Right lung (tissue), 10 donors: ENCODE measurements at places on chromosomes 6 and 20. TPM values are rescaled to one million over a fixed set of nuclear protein-coding genes. Genes with fewer than 3 reads are reported as not detected.

Gene SLC17A1
- polyA plus RNA-seq: 0.14 TPM

DNA sequence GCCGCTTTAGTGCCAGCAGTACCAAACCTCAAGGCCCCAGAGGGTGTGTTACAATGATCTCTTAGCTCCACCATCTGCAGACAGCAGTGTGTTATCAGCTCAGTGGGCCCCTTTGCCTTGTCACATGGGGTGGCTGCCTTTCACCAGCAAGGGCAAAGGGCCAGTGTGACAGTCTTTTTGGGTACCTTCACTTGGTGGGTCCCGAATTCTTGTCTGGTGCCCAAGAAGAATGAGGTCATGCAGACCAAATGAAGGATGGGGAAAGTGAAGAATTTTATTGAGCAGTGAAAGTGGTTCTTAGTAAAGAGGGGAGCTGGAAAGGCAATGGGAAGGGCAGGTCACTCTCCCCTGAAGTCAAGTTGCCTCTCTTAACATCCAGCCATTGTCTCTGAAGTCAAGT, 2.9 kb upstream of the SMIM28 start:
- DNase-seq: no peak

DNA sequence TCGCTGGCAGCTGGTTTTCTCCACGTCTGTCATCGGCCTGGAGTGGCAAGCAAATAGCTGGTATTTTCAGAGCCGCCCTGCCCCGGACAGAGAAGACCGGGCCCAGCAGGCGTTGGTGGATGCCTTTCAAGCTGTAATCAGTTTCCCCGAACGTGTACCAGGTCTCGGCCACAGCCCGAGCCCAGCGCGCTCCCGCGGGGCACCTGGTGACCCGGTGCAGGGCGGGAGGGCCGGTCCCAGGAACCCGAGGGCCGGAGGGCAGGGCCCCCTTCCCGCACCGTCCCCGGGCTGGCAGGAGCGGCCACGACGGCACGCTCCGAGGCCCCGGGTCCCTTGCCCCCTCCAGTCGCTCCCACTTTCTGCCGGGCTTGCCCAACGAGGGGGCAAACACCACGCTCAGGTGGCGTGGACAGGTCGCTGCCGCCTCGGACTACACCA, 348 bp upstream of the PYGB start:
- DNase-seq: peak; percentile 38

- no peak for DNase-seq
These were observed 99.5 kb downstream of the CDKAL1 start for GRCh38 chr6:20633566-20634340.

DNA sequence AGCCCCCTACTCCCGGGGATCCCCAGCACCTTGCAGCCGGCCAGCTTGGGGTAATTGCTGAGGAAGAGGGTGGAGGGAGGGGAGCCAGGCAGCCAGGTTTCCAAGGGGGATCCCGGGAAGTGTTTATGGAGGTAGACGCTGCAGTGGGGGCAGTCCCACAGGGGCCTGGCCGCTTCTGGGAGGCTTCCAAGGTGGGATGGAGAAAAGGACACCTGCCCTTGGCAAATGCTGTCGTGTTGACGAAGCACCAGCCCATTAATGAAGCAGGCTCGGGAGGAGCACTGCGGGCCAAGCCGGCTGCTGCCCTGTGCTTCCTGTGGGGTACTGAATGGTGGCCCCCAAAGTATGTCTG, 82.4 kb downstream of the TMEM242 start:
- no peak for DNase-seq

- no peak for DNase-seq
These were observed 148.0 kb upstream of the PLN start for GRCh38 chr6:118400098-118400497.

DNA sequence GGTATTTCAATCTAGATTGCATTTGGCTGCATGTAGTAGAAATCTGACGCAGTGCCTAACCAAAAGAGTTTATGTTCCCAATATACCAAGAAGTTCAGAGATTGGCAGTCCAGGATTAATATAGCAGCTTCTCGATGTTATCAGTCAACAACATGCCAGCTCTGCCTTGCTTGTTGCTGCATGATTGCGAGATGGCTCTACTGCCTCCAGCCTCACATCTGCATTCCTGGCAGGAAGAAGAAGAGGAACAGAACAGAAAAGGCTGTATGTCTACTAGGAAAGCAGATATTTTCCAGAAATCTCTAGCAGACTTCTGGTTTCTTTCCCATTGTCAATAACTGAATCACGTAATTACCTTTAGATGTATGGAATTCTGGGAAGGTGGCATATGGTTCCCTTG, 60.8 kb downstream of the SLC35D3 start:
- no peak for DNase-seq

DNA sequence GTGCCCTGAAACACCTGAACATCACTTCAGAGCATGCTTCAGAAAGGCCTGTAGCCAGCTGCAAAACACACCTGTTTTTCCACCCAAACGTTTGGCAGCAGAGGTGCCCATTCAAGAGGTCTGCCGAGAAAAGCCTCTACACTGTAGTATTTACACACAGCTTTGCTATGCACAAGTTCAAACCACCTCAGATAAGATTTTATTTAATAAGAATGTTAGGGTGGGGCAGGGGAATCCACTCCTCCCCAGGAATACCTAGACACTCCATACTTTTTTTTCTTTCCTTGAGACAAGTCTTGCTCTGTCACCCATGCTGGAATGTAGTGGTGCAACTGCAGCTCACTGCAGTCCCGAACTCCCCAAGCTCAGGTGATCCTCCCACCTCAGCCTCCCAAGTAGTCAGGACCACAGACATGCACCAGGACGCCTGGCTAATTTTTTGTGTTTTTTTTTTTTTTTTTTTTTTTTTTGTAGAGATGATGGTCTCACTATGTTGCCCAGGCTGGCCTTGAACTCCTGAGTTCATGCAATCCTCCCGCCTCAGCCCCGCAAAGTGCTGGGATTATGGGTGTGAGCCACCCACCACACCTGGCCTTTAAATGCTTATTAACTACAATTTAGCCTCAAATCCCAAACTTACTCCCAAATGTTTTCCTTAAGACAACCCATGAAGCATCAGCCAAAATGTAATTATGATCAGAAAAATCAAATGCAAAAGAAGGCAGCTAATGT, 9.7 kb downstream of the MRPL14 start:
- no peak for DNase-seq

DNA sequence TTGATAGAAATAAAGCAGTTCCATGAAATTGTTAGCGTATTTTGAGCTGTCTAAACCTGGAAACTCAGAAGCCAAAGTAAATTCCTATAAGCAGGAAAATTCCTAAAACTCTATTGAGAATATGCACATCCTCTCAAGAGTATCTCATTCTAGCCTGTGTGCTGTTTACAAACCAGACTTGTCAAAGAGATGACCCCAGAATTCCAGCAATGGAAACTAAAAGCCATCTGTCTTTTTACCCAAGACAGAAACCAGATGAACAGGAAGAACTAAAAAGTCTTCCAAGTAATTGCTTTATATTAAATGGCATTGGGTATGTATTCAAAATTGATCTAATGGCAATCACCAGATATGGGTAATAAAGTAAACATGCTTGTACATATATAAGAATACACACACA, 92.6 kb downstream of the COL19A1 start:
- DNase-seq: no peak

Gene NKX2-2
- 0.22 TPM for polyA plus RNA-seq

DNA sequence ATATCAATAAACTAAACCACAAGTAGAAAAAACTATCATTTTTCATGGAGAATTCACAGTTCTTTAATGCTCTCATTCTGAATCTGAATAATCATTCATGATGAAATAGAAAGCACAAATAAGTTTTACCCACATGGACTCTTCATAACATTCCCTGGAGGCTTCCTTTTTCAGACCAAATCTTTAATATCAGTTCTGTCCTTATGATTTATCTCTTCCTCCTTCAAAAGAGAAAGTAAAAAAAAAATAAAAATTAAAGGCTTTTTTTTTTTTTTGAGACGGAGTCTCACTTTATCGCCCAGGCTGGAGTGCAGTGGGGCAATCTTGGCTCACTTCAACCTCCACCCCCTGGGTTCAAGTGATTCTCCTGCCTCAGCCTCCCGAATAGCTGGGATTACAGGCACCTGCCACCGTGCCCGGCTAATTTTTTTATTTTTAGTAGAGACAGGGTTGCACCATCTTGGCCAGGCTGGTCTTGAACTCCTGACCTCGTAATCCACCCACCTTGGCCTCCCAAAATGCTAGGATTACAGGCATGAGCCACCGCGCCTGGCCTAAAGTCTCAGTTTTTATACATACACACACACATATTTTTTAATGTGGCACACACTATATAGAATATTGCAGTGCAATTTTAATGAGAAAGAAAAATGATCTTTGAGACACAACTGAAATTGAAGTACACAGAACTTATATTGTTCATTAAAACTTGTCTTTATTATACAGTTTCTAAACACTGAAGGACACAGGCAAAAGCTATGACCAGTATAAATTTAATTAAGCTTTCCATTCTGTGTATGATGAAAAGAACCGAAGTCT, 31.9 kb upstream of the ZNF217 start:
- no peak for DNase-seq

DNA sequence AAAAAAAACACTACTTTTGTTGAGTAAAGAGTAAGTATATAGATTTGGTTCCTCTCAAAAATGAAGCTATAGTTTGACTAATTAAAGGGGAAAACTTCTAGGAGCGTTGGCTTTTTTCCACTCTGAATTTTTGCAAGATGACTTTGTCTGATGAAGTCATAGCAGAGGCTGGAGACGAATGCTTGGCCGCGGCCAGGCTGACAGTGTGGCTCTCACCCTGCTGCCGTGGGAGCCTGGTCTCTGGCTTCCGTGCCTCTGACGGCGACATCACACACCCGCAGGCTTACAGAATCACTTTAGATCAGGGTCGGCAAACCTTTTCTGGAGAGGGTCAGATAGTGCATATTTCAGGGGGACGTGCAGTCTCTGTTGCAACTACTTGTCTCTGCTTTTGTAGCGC, 145.0 kb downstream of the PHACTR3 start:
- DNase-seq: no peak

Gene DHX35
- 17.4 TPM for polyA plus RNA-seq

DNA sequence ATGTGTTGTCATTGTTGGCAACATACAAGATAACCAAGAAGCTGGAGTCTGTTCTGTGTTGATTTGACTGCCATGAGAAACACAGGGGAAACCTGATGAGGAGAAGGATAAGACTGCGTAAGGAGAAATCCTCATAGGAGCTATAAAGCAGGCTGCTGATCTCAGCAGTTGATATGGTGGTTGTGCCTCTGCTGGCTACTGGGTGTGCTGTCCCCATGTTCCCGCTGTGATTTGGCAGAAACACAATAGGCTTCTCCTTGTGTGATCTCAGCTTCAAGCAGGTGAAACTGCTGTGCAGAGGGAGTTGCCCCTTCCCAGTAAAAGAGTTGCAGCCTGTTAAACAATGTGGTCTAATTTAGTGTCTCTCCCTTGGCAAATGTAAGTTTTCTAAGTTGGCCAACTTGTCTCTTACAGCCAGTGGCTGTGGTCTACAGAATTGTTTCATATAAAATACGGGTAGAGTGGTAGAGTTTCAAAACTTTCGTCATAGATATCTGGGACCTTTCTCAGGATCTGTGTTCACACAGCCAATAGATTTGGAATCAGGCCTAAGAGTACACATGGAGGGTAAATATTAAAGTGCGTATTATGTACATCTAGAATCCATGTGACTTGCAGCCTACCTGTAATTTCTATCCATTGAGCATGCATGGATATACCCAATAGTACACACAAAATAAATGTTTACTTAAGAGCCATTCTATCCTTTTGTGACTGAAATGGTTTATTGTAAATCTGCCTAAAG, 78.4 kb downstream of the RNF144B start:
- DNase-seq: no peak

DNA sequence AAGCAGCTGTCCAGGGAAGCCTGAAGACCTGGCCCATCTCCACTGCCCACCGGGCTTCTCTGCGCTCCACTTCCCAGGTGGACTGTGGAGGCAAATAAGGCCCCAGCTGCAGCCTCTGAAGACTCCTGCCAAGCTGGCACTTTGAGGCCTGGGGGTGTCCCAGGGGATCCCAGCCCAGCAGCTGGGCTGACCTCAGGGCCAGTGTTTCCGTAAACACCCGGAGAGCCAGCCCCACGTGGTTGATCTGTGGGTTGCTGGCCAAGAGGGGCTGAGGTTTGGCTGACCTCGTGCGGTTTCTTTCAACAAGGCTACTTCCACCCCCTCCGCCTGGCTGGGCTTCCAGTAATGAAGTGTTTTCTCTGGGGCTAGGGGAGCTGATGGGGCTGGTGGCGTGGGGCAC, 12.4 kb upstream of the CCN5 start:
- peak; percentile 90 for DNase-seq

DNA sequence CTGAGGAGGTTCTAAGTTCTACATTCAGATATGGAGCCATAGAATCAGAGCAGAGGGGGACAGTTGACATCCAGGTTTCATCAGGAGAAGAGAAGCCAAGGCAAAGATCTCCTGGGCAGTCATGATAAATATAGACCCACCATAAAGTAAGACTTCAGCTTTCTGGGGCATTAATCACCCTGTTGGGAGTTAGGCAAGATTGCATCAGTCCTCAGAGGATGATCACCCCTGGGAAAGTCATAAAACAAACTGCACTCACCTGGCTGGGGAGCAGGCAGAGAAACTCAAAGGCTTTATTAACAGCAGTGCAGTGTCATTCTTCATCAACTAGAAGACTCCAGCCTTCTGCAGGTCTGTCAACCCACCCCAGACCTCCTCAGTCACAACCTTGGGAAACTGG, 301.3 kb upstream of the JARID2 start:
- DNase-seq: no peak

- DNase-seq: no peak
These were observed 1220.0 kb upstream of the GJE1 start for GRCh38 chr6:140912686-140913085.

Gene AVP
- polyA plus RNA-seq: not detected

Gene CD40
- 17.9 TPM for polyA plus RNA-seq

DNA sequence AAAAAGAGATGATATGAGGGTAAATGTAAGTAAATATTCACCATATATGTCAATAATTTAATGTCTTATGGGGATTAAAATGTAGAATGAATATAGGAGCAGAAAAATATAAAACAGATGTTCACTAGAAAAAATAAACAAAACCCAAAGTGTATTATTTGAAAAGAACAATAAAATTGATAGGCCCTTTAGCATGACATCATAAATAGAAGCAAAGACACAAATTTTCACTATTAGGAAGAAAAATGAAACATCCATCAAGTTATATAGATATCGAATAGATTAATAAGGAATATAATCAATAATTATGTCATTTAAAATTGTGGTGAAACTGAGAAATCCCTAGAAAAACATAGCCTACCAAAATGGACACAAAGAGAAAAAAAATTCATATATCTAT, 40.1 kb upstream of the GMDS start:
- DNase-seq: no peak

Gene GPX5
- polyA plus RNA-seq: 0.05 TPM

Gene RWDD2A
- 5.0 TPM for polyA plus RNA-seq
